ENCODE measurements at places on chromosomes 7 and 10. TPM values are rescaled to one million over a fixed set of nuclear protein-coding genes. Genes with fewer than 3 reads are reported as not detected.

Gene DOCK4
- 229 TPM for total RNA-seq

Gene MRLN
- not detected for total RNA-seq

Gene EPHA1
- not detected for total RNA-seq

Gene PLAU
- 26.6 TPM for total RNA-seq
